ENCODE measurements at places on chromosomes 12 and 14.

GRCh38 chr14:34181338-34181737, 230.5 kb upstream of the EGLN3 start:
- no peak for DNase-seq

- no peak for DNase-seq
These were observed 10.9 kb upstream of the IL22 start for GRCh38 chr12:68264158-68264855.

DNA sequence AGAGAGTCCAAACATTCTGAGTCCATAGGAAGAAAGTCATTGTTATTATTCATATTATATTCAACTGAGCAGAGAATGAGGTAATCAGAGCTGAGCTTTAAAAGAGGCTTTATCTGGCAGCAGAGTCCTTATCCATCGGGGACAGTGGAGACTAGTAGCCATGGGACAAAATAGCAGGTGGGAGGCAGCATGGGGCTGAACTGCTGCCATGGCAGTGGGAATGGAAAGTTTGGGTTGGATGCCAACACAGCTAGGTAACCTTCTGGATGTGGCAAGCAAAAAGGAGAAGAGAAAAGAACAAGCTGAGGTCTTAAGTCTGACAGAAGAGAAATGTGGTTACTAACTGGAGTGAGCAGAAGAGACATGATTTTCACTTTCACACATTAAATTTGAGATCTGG, 71.0 kb upstream of the CDKN3 start:
- DNase-seq, result no peak

- DNase-seq, result no peak
These were observed 13.0 kb downstream of the FGD6 start for GRCh38 chr12:95204141-95204866.

DNA sequence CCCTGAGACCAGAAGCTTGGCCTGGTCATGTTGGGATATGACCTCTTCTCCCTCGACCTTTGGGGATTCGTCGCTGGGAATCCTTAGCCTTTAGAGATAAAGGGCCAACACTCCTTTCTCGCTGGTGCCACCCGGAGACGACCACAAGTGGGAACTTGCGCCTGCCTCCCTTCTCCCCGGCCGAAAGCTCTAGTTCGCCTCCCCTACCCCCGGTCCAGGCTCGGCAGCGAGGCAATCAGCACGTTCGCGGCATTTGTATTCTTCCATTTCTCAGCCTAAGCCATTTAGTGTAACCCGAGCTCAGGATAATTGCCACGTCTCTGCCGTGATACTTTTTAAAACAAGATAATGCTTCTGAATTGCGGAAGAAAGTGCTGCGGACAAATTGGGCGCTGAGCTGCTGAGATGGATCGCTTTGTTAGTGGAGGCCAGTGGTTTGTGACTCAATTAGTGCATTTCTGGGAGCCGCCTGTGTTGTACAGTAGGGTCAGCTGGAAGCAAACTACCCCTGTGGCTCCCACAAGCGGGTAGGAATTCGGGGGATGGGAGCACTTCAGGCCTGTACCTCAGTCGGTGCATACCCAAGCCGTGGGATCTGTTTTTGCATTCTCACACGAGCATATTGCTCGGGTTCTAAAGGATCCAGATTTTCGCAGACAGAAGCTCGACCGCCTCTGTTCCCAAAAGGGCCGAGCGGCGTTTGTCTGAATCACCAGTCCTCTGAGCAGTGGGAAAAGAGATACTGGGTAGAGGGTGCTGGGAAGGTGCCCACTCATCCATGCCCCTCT, 6.8 kb upstream of the SIX1 start:
- DNase-seq, result peak; percentile 53

- DNase-seq, result no peak
These were observed 170.8 kb downstream of the SNAPC1 start for GRCh38 chr14:61932974-61933373.

- DNase-seq, result no peak
These were observed 139.1 kb downstream of the ERC1 start for GRCh38 chr12:1130164-1130563.

DNA sequence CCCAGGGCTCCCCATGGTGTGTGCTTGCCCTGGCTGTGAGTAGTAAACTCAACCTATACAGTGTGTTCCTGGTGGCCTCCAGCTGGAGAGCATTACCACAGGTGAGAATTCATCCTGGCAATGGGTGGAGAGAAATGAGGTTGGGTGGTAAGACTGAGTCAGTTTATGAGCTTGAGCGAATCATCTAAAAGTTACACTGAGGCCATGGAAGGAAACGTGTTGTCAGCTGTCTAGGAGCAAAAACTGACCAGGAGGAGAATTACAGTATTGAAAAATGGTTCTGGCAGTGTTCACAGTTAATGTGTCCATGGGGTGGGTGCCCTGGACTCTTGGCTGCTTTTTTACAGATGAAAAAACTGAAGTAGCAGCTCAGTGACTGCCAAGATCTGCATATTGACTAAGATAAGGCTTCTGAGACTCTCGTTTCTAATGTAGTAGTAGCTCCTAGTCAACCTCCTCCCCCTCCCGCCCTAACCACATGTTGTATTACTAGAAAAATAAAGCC, 202.0 kb upstream of the AMIGO2 start:
- no peak for DNase-seq

DNA sequence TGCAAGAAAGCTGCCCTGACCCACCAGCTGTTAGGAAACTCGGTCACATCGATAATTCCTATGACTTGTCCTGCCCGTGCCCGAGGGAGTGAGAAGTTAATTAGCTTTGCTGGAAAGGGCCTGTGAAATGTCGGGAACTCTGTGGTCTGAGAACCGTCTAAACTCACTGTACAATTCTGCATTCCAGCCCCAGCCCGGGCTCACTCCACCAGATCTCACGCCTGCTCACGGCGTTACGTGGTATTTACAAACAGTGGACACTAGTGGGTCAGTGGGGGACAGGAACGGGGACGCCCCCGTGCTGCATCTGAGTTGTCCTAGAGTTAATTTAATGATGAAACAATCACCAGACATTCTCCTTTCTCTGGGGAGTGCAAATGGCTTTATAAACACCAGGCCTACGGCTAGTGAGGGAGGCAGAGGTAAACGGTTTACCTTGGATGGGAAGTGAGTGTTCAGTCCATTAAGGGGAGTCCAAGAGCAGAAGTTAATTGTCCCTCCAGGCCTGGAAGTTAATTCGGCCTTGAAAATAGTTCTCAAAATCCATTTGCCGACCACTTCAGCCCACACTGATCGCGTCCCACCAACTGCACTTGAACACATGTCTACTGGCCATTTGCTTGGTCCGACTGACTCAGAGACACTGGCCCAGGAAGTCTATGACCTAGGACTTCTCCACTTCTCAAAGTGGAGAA, 93.5 kb upstream of the MED13L start:
- DNase-seq, result no peak

GRCh38 chr12:124633365-124634362, 66.3 kb upstream of the NCOR2 start:
- no peak for DNase-seq

GRCh38 chr12:51383269-51383905, 7.8 kb downstream of the GALNT6 start:
- DNase-seq, result no peak

GRCh38 chr12:12551115-12551514, 11.5 kb downstream of the DUSP16 start:
- DNase-seq, result no peak

- DNase-seq, result peak; percentile 29
These were observed 496.3 kb downstream of the NELL2 start for GRCh38 chr12:44379831-44380230.

GRCh38 chr14:76720382-76720813, 40.9 kb upstream of the VASH1 start:
- peak; percentile 1 for DNase-seq

DNA sequence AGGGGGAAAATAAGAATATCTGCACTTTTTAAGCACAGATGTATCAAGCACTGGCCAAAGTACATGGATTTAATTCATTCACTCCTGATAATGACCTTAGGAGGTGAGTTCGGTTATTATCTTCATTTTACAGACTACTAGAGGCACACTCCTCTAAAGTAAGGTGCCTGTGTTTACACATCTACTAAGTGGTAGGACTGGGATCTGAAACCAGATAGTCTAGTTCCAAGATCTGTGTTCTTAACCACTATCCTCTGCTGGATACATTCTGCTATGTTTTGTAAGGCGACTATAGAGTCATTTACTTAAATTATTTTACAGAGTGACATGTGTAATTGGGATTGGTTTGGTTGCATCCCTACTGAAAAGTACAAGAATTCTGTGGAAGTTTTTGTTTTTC, 175.3 kb downstream of the ESR2 start:
- no peak for DNase-seq

- no peak for DNase-seq
These were observed 7.9 kb downstream of the MARK3 start for GRCh38 chr14:103393070-103393469.

DNA sequence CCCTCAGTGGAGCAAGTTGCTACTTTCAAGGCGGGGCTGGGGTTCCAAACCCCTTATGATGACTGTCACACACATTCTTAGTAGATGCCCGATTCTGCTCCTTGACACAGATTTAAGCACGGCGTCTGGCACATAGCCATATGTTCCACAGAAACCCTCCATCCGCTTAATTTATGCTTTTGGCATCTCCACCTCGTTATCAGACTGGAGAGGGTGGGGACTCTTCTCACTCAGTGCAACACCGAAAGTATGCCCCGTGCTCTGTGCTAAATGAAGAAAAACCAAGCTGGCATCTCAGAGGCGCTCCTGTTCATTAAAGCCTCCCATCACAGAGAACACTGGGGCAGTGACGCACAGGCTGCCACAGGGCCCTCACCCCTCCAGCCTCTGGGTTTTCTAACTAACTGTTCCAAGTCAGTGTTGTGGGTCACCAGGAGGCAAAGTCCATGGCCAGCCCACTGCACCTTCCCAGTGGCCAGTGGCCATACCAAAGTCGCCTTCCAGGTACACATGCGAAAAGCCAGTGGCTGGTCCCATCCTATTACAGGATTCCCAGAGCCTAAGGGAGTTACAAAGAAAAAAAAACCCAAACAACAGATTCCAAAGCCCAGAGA, 27.3 kb downstream of the CCDC88C start:
- no peak for DNase-seq

- no peak for DNase-seq
These were observed 10.0 kb upstream of the GPR19 start for GRCh38 chr12:12705838-12706520.

DNA sequence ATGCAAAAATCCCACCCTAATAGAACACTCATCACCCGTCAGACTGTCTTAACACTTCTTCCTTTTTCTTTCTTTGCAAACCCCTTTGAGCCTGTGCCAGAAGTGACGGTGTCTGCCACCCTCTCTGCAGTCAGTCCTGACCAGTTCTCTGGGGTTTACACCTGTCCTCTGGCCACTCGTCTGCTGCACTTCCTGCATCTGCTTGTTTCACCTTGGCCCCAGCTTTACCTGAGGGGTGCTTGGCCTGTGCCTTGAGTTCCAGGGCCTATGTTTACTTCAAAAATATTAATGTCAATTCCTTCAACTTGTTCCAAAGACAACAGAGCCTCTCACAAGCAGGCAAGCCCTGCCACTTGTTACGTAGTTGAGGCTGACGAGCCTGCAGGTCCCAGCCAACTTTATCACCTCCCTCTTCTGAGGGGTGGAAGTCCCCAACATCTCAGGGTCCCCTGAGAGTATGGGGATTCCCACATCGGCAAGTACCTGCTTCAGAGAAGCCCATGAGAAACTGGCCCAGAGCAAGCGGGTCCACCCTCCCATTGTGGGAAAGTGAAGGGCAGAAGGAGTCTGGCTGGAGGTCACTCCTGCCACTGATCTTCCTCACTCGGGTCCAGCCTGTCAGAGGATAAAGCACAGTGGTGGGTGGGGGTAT, 205.4 kb downstream of the DAD1 start:
- no peak for DNase-seq

GRCh38 chr14:53042480-53042879, 91.6 kb upstream of the FERMT2 start:
- DNase-seq, result no peak

DNA sequence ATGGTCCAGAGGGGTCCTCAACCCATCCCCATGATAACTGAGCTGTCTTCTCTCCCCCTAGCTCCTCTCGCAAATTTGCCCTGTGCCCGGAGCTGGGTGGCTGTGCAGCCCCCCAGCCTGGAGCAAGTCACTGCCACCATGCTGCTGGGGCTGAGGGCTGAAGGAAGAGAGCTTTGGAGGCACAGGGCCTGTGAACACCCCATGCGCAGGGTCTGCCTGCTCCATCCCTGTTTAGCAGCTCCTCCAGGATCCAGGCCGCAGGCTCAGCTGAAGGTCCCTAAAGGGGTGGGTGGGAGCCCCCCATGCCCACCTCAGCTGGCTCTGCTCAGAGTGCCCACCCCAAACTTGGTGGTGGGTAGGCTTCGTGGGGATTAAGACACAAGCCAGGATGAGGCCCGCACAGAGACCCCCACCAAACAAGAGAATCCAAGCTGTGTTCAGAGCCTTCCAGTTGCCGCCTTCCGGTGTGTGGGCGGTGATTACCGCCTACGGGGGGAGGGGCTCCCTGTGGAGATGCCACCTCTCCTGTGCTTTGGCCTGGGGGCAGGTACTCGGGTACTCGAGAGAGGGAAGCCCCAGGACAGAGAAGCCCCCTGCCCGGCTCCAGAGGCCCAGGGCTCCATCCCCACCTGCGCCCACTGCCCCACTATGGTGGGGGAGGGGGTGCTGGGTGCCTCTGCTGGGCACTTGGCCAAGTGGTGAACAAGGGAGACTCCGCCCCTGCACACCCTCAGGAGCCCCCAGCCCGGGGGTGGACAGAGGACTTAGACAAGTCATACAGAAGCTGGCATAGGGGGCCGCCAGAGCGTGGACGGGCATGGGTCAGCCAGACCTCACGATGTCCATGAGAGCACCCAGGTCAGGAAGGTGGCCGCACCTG, 1.4 kb upstream of the JAG2 start:
- peak; percentile 37 for DNase-seq
